ENCODE measurements at places on chromosomes 5 and 9.

- DNase-seq: no peak
Measured at GRCh38 chr9:105539452-105539851, 18.5 kb upstream of the FKTN start.

GRCh38 chr9:137986268-137987099, 108.9 kb downstream of the CACNA1B start:
- no peak for DNase-seq

DNA sequence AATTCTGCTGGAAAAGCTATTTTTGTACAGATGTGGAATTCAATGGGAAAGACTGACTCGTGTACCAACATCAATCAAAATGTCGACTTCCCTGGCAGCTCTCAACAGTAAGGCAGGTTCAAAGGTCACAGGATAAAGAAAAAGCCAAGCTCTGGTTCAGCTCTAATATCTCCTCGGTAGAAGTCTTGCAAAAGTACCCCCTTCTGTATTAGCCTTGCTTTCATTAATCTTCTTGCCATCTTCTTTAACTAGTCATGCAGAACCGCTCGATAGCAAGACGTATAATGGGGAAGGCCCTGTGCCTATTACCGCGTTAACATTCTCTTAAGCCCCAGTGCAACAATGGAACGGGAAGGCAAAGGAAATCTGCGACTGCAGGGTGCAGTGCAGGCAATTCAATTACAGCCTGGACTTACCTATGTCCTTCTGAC, 201.2 kb downstream of the GAPVD1 start:
- DNase-seq: no peak

- no peak for DNase-seq
Measured at GRCh38 chr5:140381972-140382371, 19.7 kb upstream of the ANKHD1 start.

DNA sequence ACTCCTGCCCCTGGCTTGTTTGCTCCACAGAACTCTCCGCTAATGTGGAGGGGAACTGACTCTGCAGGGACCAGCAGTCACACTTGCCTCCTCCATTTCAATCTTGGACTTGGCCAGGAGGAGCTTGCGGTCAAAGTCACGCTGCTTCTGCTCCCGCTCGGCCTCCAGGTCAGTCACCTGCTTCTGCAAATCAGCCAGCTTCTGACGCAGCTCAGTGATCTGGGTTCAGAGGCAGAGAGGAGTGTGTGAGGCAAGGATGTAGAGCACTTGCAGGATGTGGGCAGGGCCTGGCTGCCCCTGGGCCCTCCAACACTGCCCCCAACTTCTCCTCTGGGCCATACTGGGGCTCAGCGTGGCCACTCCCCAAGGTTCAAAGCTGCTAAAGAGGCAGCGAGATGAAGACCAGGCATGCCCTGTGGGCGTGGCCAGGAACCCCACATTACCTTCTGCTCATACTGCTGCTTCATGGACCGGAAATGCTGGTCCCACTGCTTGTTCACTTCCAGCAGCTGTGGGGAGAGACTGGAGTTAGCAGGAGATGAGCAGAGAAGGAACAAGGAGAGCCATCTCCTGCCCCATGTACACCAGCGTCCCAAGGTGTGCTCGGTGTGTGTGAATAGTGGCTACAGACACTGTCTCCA, 22.2 kb downstream of the GPX3 start:
- no peak for DNase-seq

- DNase-seq: no peak
Measured at GRCh38 chr9:79155308-79155707, 416.5 kb upstream of the TLE4 start.

DNA sequence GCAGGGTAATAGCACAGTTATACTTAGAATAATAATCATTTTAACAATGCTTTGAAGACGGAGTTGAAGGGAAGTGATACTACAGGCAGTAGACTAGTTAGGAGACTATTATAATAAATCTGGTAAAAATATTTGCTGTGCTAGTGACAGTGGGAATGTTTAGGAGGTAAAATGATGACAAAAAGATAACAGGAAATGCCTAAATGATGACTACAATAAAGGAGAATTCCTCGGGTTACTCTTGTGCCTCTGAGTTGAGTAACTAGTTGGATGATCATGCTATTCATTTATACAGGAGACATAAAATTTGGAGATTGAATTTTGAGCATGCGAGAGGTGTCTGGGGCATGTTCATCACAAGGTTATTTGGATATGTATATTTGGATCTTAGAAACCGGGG, 32.2 kb upstream of the PAM start:
- DNase-seq: no peak

- DNase-seq: no peak
Measured at GRCh38 chr5:132268769-132269551, 11.5 kb downstream of the PDLIM4 start.

GRCh38 chr9:117704597-117704996, 394 bp downstream of the TLR4 start:
- DNase-seq: no peak
